ENCODE measurements at places on chromosomes 1 and 21.

- DNase-seq, result no peak
Observed at GRCh38 chr1:35555601-35556477, 1.4 kb downstream of the KIAA0319L start.

DNA sequence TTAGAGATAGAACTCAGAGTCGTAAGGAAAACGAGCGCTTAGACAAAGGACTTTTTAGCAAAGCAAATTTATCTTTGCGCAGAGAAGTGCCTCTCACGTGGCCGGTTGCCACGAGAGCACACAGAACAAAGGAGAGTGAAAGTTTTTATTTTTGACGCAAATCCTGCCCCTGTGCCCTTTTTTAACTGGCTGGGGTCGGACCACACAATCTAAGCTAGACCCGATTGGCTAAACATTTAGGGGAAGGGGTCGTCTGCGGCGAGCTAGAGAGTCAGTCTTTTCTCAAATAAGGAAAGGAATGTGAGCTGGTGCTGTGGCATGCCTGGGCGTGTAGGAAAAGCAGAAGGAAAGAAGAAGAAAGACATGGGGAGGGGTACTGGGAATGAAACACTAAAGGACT lies 2.4 kb downstream of the KRTAP10-2 start:
- DNase-seq, result no peak

DNA sequence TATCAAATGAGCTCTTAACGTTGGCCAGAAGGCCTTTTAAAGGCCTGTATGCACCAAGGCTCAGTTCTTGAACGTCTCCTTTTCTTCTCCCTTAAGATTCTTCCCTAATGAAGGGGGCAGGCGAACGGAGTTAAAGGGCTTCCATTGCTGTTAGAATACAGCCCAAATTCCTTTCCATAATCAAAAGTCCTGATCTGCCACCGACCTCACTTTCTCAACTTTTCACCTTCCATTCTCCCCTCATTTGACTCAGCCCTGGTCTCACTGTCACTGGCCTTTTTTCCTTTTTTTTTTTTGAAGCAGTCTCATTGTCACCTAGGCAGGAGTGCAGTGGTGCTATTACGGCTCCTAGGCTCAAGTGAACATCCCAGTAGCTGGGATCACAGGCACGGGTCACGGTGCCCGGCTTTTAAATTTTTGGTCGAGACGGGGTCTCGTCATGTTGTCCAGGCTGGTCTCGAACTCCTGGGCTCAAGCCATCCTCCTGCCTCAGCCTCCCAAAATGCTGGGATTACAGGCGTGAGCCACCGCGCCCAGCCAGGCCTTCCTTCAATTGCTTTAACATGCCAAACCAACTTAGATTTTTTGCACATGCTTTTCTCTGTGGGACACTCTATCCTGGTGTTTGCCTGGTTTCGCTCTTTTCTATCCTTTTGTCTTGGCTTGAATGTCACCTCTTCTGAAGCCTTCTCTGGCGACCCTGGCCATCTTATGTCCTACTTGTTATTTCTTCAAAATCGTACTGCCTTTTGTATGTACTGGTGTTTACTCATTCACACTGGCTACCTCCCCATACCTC lies 612 bp upstream of the CMPK1 start:
- DNase-seq, result no peak

DNA sequence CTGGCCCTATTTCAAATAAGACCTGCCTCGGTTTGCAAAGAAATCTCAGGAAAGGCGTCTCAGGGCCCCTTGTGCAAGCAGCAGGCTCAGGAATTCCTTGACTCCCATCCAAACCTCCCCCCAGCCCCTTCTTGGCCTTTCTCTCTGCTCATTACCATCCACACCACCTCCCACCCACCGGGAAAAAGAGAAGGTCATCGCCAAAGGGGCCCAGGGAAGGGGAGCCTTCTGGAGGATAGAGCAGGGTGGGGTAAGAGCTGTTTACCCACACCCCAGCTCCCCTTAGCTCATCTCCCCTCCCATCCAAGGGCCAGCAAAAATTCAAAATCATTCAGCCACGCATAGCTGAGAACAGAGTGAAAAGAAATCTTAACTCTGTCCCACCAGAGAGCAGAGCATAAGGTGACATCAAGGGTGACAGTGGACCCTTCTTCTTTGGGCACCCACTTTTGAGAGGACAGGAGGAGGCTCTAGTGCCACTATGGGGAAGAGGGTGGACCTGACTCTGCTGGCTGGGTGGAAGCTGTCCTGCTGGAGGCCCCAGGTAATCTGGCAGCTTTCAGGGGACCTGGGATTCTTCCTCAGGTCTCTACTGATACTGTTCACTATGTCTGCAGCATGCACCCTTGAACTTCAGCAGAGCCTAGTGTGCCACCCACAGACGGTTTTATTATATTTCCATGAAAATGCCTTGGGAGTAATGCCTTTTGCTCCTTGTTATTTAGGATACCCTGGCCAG lies 3.9 kb upstream of the WNT2B start:
- DNase-seq, result no peak

GRCh38 chr1:65503427-65503826 lies 83.0 kb downstream of the LEPR start:
- DNase-seq, result no peak

GRCh38 chr1:220521778-220522177 lies 6.2 kb upstream of the MARK1 start:
- no peak for DNase-seq

All from activated naive CD4-positive, alpha-beta T cell treated with Interleukin-2 at 50 U/mL for 16 hours (primary cell).